ENCODE measurements at places on chromosomes 2 and 18. TPM values are rescaled to one million over a fixed set of nuclear protein-coding genes. Genes with fewer than 3 reads are reported as not detected.

- DNase-seq = peak; percentile 62
Measured at GRCh38 chr2:230866756-230867523, 2.2 kb downstream of the ITM2C start.

Gene NGEF
- 5.4 TPM for total RNA-seq

DNA sequence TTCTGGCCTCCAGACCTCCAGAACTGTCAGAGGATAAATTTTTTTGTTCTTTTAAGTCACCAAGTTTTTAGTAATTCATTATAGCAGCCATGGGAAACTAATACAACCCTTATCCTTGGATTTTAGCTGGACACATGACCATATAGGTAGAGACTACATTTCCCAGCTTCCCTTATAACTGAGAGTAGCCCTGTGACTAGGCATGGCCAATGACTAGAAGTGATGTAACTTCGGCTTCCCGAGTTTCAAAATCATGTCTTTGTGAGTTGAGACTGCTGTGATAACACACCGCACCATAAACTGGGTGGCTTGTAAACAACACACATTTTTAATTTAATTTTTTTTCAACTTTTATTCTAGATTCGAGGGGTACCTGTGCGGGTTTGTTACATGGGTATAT lies 134.0 kb upstream of the SERTAD2 start:
- no peak for DNase-seq

GRCh38 chr2:172931918-172932520 lies 143.6 kb upstream of the MAP3K20 start:
- peak; percentile 64 for DNase-seq

GRCh38 chr2:132438691-132439090 lies 22.1 kb downstream of the GPR39 start:
- DNase-seq = no peak
